ENCODE measurements at places on chromosomes 11 and 22. TPM values are rescaled to one million over a fixed set of nuclear protein-coding genes. Genes with fewer than 3 reads are reported as not detected.

- DNase-seq: peak; percentile 12
These were observed 53.7 kb upstream of the EP300 start for GRCh38 chr22:41038732-41039131.

DNA sequence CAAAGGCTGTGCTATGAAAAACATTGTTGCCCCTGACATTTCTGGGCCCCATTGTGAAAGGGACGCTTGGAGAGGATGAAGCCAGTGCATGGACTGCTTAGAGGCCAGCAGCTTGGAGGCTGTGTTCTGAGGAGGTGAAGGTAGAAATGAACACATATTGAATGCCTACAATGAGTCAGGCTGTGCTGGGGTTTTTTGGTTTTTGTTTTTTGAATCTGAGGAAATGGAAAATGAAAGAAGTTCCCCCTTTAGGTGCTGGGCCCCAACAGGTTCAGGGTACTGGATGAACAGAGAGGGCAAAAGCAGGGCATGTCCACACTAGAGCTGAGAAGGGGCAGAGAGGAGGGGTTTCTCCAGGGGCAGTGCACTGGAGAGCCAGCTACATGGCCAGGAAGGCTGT, 166.1 kb upstream of the API5 start:
- DNase-seq: no peak

DNA sequence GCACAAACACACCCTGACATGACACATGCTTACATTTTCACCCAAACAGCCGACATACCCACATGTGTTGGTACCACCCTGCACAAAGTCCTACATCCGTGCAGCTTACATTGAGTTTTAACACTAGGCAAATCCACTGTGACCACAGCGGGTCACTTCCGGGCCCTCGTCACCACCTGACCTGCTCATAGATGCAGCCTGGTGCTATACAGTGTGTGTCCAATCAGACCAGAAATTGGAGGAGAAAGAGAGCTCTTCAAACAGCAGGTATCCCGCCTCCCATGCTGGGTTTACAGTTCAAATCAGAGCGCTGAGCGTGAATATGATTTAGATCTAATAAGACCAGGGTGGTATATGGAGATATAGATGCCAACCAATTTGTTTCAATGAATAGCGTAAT, 35.4 kb downstream of the PHF21B start:
- DNase-seq: no peak

GRCh38 chr11:67694875-67695555, 20.6 kb upstream of the ALDH3B2 start:
- DNase-seq: no peak

GRCh38 chr11:71421392-71421950, 26.7 kb downstream of the DHCR7 start:
- DNase-seq: no peak

- peak; percentile 48 for DNase-seq
These were observed at the start of gene RTN4RL2 for GRCh38 chr11:57460022-57460757. Gene RTN4RL2 (plus strand): TSS chr11:57460528. CDS start chr11:57460866, 338 bp downstream.

DNA sequence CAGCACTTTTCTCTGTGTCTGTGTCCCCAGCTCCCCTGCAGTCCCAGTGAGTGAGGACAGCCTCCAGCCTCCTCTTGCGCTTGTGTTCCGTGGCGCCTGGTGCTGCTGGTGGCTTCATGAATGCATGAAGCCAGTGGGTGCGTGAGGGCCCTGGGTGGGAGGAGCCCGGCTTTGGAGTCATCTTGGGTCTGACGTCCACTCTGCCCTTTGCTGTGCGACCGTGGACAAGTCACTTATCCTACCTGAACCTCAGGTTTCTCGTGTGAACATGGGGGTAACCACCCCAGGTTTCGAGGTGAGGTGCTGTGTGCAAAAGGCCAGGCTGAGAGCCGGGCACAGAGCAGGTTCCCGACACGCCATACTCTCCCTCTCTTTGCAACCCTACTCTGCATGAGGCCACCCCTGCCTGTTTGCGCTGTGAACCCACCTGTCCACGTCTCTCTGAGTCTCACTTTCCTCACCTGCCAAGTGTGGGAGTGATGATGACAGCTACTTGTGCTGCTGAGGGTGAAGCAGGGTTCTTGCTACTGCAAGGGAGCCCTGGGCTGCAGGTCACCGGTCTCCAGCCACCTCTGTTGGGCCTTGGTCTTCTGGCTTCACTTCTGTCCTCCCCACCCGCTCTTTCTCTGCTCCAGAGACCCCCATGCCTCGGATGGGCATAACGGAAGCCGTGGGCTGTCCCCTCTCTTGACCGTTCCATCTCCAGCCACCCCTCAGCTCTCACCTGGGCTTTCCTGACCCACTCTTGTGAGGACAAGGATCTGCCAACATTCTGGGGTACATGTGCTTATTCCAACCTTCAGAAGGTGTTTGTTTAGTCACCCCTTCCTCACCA, 537.6 kb downstream of the TBC1D22A start:
- DNase-seq: no peak

- no peak for DNase-seq
These were observed 568 bp upstream of the CSF2RB start for GRCh38 chr22:36912694-36913426.

GRCh38 chr11:77449060-77449521, 24.8 kb downstream of the PAK1 start:
- no peak for DNase-seq

GRCh38 chr22:48918585-48919186, 909.0 kb downstream of the BRD1 start:
- no peak for DNase-seq

- DNase-seq: no peak
These were observed 40.9 kb upstream of the CELSR1 start for GRCh38 chr22:46578251-46578823.

DGCR6 gene
- 81.8 TPM for polyA plus RNA-seq

POTEH gene
- not detected for polyA plus RNA-seq

ZFPL1 gene
- polyA plus RNA-seq: 22.4 TPM

Measured in muscle of back (tissue), 13 donors.